ENCODE measurements at places on chromosomes 1 and 21.
A peak's percentile ranks its signal among the peaks of the same experiment; 100 is the strongest.

- no peak for DNase-seq
Measured at GRCh38 chr1:19479351-19480120, 5.8 kb downstream of the CAPZB start.

DNA sequence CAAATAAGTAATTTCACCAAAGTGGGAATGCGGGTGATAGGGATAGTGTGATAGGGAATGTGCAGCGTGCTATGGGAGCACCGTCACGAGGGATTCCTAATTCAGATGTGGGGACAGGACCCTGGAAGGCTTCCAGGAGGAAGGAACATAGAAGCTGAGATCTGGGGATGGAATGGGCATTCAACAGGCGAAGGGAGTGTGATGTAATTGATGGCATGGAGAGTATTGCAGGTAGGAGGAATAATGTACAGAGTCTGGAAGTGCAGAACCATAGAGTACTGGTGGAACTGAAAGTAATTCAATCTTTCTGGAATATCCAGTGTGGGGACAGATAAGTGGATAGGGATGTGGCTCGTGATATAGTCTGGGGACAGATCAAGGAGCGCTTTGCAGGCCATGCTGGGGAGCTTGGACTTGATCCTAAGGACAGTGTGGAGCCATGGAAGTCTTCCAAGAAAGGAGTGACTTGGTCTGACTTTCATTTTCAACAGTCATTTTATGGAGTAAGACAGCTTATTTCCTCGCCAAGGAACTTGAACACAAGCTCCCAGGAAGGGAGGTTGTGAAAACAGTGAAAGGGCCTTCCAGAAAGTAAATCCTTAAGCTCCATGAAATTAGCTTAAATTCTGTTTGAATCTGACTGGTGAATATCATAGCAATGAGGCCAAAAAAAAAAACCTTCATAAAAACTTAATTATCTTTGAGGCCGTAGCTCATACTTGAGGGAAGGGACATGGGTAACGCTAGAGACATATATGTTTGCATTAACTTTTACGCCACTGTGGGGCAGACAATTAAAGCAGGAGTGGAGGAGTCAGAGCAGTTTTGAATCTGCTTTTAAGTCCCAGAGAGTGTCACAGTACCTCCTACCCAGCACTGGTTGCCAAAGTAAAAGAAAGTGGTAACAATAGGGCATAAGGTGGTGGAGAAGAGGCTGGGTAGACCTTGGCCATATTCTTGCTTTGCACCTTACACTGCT is 55.8 kb downstream of the ROR1 start:
- DNase-seq = no peak

DNA sequence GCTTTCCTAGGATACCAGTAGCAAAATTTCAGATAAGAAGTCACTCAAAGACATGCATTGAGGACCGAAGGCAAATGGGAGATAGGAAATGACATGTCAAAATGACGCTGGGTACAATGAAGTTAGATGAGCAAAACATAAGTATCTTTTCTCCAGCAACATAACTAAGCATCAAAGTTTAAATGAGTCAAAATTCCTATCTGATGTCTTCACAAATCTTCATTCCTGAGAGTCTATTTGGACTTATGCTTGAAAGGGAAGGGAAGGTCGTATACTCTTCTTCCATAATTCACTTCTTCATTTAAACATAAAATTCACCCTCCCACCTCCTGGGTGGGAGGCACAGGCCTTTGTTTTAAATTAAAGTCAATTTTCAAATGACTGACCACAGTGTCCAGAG is 4.1 kb upstream of the TMEM81 start:
- DNase-seq = no peak

DNA sequence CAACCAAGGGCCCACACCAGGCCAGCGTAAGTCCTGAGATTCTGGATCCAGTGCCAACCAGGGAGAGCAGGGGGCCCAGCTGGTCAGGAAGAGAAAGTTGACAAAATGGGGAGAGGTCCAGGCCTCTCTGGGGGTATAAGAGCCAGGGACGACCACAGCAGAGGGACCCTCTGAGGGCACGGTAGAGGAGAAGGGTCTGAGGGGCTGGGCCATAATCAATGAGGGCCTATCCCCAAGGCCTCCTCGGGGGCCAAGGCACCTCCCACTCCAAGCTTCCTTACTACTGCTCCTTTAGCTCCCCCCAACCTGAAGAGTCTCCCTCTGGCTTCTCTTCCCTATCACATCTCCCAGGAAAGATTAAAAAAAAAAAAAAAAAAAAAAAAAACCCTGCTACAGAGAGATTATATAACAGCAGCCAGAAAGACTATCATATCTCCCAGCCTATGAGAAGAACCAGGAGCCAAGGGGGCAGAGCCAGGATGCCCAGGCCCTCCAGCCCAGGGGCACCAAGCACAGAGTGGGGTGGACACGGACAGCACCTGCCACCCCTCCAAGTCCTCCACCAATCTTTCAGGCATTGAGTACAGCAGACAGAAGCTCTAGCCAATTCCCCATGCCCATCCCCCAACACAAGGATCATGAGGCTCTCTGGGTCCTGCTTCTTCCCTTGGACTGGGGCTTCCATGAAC is 2.7 kb downstream of the MEF2D start:
- no peak for DNase-seq

- DNase-seq = no peak
Measured at GRCh38 chr1:54716299-54717047, 812 bp downstream of the TTC4 start.

DNA sequence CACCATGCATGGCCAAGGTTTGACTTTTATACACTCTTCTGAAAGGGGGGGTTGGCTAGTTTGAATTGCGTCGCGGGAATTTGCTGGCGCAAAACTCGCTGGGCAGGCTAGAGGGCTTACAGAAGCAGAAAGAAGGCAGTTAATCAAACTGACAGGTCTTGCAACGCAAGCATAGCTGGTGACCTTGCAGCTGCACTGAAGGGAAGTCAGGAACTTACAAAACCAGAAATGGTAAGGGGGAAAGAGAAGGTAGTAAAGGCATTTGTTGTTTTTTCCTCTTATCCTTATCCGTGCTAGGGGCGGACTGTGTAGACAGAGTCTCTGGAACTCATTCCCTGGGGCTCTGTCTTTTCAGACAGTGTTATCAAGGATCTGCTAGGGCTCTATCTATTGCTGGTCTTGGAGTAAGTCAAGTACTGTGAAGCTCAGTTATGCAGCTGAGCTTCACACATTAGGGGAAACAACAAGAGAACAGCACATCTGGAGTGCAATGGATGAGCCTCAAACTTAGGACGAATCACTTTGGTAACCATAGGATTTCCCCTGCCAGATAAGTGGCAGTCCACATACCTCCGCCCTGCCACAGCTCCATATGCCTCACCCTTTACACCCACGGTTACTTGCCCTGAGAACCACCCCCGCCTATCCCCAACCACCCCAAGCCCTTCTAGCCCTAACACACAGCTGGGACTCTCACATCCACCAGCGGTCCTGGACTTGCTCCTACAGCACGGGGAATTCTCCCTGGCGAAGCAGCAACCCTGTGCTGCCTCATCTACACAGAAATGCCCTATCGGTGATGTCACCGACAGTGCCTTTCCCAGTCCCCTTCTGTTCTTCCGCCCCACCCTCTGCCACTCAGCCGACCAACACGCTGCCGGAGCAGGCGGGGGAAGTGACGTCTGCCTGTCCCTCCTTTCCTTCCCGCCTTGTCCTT is 251.4 kb downstream of the FAM72C start:
- DNase-seq = peak; percentile 93

DNA sequence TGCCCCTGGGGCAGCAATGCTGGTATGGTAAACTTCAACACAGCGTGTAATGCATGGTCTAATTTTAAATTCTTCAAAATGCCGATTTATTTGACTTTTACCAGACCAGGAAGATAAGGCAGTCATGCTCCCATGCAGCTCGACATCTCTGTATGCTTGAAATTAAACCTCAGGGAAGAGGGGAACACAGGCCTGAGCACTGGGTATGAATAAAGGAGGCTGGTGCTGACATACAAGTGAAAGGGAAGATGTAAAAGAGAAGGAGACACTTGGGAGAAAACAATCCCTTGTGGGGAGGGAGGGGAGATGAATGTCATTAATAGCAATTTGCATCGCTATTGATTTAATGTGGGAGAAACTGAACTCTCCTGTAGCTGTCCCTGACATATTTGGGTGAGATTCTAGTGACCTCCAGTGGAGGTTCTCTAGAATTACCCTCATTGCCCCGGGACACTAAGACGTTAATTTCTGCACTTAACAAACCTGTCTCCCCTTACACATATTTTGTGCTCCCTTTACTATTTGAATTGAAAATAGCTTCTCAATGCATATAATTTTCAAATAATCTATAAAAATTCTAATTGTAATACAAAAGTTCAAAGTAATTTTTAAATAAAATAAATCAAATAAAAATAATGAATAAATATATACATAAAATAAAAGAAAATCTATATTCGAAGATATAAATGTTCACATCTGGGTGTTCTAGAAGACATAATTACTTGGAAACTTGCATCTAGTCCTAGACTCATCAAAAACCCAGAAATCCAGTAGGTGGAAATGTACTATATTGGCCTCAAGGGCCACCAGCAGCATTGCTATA is 283.1 kb downstream of the LMX1A start:
- peak; percentile 17 for DNase-seq
